ENCODE measurements at places on chromosomes 1 and 21.
A peak's percentile ranks its signal among the peaks of the same experiment; 100 is the strongest.

DNA sequence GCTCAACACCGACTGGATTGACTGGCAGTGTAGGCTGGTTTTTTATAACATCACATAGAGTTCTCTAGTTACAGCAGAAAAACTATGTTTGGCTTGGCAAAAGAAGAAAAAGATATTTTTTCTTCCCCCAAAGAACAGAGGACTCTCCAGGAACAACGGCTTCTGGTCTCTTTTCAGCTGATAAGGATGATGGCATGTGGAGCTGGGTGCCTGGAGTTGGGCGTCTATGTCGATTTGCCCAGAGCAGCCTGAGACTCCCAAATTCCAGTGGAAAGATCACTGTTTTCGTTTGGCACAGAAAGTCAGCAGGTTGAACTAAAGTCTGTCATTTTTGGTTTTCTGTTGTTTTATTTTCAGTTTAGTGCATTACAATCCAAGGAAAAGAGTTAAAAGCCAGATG is 91.1 kb downstream of the SMYD2 start:
- DNase-seq: no peak

GRCh38 chr1:224747578-224747977 is 131.5 kb downstream of the CNIH3 start:
- DNase-seq: no peak

DNA sequence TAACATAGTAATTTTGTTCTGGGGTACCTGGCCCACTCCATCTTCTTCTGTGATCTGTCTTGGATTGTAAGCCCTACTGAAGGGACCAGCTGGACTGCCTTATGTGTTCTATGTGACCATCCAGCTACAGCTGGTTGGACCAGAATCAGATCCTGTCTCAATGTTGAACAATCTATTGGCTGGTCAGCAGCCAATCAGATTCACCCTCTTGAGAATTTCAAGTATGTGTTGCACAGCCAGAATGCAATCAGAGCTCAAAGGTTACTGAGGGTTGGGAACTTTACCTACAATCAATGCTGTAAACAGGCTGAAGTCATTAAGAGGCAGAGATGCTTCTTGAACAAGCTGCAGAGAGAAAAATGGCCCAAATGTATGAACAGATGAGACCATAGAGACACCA is 61.9 kb downstream of the KCNC4 start:
- DNase-seq: no peak

GRCh38 chr1:194717941-194718340 is 1531.5 kb upstream of the B3GALT2 start:
- DNase-seq: no peak

DNA sequence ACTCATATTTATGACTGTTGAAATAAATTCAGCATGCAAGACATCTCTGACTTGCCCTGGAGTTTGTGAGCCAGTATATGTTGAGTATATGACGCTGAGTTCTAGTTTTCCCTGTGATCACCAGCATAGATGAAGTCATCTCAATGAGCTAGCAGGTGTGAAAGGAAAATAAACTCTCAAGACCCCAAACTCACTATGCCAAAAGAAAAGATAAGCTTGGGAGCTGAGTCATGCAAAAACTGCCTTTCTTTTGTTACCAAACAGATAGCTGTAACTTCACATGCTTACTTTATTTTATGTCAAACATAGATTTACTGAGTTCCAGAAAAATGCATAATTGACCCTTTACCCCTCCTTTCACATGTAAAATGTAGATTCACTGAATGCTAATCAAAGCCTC is 52.9 kb downstream of the SERBP1 start:
- no peak for DNase-seq

DNA sequence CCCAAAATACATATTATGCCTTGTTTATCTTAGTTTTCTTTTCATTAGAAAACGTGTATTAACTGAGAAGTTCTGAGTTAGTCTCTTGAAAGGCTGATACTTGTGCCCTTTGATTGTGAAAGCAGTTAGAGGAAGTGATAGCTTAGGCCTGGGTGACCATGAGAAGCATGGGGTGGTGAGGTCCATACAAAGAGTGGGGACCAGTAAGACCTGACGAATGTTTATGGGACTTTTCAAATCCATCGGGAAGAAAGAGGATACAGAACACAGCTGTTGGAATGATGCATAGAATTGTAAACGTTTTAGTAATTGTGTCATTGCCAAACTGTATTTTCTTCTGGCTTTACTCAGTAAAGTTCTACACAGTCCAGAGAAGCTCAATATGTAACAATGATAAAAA is 259.8 kb downstream of the LMO4 start:
- DNase-seq: no peak

- DNase-seq: no peak
Measured at GRCh38 chr1:229133151-229133550, 137.8 kb upstream of the RAB4A start.

- no peak for DNase-seq
Measured at GRCh38 chr1:247228133-247228532, 27.7 kb upstream of the VN1R5 start.

DNA sequence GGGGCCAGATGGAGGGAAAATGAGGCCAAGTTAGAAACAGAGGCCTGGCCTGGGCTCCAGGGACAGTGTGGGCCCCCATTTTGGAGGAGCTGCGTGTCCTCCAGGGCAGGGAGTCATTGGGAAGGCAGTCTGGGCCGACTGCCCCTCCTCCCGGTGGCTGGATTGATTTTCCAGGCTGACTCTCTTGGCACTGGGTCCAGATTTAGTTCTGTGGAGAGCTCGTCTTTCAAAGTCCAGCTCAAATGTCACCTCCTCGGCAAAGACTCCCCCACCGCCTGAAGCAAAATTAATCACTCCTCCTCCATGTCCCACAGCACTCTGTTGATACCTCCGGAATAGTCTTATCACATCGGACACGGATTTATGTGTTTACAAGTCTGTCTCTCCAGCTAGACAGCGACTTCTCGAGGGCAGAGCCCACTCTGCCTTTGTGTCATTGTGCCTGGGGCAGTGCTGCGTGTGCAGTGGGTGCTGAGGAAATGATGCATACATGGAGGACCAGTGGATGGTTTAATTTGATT is 175.1 kb downstream of the CAMTA1 start:
- DNase-seq: no peak

DNA sequence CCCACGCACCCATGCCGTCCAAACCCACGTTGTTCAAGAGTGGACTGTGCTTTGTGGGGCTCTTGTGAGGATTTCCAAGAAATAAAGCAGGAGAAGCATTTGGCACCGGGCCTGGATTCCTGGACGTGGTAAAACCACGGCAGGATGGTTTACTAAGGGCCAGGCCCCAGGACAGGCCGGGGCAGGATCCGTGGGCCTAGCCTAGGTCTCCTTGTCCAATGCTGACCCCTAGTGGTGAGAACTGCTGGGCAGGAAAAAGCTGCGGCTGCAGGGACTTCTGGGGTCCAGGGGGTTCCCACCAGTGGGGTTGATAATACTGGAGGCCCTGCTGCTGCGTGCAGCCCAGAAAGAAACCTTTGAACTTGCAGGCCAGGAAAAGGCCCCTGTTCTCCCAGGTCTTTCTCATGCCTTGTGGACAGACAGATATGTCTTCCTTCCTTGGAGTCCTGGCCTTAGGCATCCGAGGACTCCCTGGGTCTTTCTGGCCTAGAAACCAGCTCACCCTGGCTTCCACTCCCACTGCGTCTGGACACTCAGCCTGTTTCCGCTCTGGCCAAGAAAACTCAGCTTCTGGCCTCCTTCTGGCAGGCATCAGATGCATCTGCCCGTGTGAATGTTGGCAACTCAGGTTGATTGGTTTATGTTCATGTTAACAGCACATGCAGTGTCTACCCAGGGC is 106.9 kb upstream of the TMEM51 start:
- DNase-seq: peak; percentile 50

DNA sequence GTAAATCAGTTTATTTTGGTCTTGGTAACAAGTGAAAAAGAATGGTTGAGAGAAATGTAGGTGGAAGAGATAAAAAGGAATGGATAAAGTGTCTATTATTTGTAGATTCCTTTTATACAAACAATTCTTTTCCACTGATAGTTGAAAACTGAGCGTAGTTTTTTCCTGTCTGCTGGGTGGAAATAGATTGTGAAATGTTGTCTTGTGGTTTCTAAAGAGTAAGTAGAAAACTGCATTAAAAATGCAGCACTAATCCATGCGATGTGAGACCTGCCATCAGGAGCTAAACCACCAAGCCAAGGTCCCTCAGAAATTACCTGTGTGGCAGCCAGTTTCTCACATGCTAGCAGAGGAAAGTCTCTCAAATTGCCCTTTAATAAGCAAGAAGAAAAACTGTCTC is 103.2 kb upstream of the SLC44A3 start:
- DNase-seq: no peak

- DNase-seq: no peak
Measured at GRCh38 chr1:59672851-59673572, 141.7 kb upstream of the HOOK1 start.

DNA sequence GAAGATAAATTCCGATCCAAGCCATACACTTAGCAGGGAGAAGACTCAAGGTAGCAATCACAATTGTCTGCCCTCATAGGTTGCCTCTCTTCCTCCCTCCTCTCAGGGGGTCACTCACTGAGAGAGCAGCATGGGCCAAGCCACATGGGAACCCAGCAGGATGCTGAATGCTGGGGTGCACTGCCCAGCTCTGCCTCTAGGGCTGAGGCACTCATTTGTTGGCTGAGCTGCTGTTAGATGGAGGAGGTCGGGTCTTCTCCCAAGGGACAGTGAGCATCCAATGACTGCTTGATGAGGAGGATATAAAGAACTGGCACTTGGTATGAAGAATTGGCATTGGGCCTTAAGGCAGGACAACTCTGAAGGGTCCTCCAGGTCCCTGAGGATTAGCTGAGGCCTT is 418.8 kb downstream of the SIPA1L2 start:
- DNase-seq: no peak

- DNase-seq: no peak
Measured at GRCh38 chr1:230149751-230150584, 82.9 kb downstream of the GALNT2 start.

DNA sequence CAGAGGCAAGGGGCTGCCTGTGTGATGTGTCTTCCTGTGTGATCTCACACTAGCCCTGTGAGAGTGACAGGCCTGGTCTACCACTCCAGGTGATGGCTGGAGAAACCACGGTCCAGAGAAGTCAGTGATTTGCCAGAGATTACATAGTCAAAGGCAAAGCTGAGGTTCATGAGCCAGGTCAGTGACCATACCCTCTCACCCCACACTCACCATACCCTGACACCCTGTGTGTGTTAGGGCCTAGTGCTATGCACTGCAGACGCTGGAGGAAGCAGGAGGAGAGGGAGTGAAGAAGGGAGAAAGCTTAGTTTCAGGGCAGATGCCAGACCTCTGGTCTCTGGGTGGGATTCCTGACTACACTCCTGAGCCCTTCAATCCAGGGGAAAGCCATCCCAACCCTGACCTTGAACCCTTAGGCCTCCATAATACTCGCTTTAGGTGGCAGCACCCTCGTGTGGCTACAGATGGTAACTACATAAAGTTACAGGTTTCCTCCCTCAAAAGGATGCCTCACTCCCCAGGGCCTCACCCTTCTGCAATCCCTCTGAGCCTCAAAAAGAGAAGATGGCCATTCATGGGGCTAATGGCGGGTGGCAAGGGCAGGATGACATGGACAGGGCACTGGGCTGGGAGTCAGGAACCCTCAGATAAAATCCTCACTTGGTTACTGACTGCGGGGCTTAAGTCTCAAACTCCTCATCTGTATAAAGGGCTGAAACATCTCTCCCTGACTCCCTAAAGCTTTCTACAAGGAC is 20.8 kb upstream of the SDC3 start:
- peak; percentile 31 for DNase-seq

DNA sequence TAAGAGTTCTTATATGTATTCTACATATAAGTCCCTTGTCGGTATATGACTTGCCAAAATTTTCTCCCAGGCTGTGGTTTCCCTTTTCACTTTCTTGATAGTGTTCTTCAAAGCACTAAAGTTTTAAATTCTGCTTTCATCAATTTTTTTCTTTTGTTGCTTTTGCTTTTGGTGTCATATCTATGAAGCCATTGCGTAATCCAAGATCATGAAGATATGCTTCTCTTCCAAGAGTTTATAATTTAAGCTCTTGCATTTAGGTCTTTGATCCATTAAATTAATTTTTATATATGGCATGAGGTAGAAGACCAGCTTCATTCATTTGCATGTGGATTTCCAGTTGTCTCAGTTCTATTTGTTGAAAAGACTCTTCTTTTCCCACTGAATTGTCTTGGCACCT is 22.2 kb downstream of the DESI2 start:
- no peak for DNase-seq

- no peak for DNase-seq
Measured at GRCh38 chr1:78121710-78122109, 75.9 kb downstream of the GIPC2 start.

DNA sequence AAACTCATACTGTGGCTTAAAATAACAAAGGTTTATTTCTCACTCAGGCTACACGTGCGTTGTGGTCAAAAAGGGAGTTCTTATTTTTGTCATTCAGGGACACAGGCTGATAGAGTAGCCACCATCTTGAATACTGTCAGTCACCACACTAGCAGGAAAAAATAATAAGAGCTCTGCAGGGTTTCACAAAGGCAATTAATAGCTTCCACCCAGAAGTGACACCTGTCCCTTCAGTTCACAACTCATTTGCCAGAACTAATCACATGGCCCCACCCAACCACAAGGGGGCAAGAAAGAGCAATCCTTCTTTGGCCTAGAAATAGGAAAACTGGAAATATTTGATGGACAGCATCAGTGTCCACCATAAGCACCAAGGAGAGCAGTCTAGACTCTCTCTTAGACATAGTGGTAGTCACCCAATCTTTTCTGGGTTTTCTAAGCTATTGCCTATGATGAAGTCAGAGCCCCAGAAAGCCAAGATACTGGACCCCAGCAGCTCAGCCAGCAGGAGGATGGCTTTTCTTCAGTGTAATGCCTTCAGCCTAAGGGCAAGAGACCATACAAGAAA is 8.2 kb downstream of the HAPLN2 start:
- no peak for DNase-seq

DNA sequence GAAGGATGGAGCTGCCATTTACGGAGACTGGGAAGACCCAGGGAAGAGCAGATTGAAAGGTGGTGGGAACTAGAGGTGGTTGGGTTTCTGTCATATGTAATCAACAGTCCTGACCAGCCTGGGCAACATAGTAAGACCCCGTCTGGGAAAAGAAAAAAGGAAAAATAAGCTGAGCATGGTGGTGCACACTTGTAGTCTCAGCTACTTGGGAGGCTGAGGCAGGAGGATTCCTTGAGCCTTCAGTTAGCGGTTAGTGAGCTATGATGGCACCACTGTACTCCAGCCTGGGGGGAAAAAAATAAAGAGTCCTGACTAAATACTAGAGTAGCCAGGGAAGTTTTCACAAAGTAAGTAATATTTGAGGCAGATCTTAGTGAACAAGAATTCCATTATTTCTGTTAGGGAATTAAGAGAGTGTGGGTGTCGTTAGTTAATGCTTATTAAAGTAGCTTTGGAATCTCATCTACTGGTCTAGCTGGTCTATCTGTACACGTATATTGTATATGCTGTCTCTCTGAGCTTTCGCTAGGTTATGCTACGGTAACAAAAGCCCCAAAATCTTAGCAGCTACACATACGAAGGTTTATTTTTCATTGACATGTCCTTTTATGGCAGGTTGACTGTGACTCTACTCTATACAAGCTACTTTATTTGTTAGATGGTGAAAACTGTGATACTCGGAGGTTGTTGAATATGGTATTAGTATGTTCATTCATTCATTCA is 4.4 kb downstream of the NBPF1 start:
- DNase-seq: no peak

GRCh38 chr1:107692580-107693345 is 272.2 kb downstream of the VAV3 start:
- DNase-seq: no peak

GRCh38 chr1:168179438-168180147 is 831 bp downstream of the TIPRL start:
- DNase-seq: no peak

- no peak for DNase-seq
Measured at GRCh38 chr1:109357616-109358015, 40.1 kb downstream of the SORT1 start.

GRCh38 chr1:223266632-223267172 is 97.3 kb downstream of the SUSD4 start:
- DNase-seq: no peak
